ENCODE measurements at places on chromosomes 7 and 10.

GRCh38 chr10:111916011-111916410 is 267.6 kb downstream of the GPAM start:
- no peak for DNase-seq

- no peak for DNase-seq
Measured at GRCh38 chr7:82594665-82595064, 151.1 kb upstream of the CACNA2D1 start.

DNA sequence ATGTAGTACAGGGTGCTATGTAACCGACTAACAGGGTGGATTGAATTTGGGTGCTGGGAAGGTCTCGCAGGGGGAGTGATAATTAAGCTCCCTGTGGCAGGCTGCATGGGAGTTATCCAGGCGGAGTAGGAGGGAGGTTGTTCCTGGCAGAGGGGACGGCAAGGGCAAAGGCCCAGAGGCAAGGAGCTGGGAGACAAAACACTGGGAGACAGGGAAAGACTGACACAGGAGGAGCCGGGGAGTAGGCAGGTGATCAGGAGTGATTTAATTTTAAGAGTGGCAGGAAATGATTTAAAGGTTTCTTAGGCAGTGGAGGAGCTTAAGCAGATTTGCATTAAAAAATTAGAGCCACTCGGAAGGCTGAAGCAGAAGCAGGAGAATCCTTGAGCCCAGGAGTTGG is 40.7 kb upstream of the LEP start:
- no peak for DNase-seq

DNA sequence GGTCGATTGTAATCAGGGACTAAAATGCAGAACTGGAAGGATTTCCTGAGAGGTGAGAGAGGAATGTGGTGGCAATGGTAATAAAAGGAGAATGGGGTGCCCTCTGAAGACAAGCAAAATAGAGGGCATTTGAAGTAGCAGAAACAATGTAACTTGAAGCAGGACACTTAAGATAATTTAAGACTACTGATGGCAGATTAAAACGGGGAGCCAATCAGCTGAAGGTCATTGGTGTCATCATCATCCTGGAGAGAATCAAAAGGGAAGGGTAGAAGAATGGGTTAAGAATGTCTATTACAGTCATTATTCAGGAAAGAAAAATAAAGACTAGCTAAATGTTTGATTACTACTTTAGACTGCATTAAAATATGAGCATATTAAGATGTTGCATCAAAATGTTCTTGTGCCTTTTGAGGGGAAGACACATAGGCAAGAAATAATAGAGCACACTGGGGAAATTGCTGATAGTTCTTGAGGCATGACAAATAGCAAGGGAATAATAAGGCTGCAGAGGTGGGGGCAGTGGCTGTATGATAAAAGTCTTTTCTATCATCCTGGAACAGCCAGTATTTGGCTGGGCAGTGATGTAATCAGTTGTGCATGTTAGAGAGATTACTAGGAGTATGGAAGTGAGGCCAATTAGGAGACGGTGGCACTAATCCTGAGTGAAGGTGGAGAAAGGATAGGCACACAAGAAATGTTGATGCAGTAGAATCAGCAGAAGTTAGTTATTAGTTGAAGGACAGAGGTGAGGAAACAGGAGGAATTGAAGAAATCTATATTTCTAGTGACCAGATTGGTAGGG is 60.2 kb downstream of the CCDC71L start:
- no peak for DNase-seq

- DNase-seq: no peak
Measured at GRCh38 chr10:44946205-44946604, 13.4 kb upstream of the RASSF4 start.

GRCh38 chr10:2978111-2978510 is 89.2 kb upstream of the PFKP start:
- DNase-seq: peak; percentile 75

GRCh38 chr10:650441-650851 is 39.0 kb downstream of the DIP2C start:
- DNase-seq: no peak

GRCh38 chr10:78707745-78708144 is 361.0 kb upstream of the ZMIZ1 start:
- DNase-seq: no peak

DNA sequence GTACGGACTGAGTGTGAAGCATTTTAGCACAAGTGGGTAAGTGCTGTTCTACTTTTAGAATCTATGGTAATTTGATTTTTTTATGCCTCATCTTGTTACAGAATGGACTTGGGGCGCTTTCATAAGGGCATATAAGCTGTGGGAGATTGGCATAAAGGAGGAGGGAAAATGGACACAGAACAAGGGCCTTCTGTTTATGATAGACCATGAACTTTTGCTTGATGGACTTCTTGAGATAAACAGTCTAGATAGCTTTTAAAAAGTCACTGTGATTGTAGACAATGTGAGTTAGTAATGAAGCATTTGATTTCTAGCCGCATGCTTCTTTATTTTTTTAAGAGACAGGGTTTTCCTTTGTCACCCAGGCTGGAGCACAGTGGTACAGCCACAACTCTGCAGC is 2.0 kb downstream of the ZSCAN21 start:
- no peak for DNase-seq

GRCh38 chr7:50391386-50391785 is 58.8 kb downstream of the FIGNL1 start:
- DNase-seq: no peak

- no peak for DNase-seq
Measured at GRCh38 chr7:45150199-45150598, 7.4 kb upstream of the RAMP3 start.

DNA sequence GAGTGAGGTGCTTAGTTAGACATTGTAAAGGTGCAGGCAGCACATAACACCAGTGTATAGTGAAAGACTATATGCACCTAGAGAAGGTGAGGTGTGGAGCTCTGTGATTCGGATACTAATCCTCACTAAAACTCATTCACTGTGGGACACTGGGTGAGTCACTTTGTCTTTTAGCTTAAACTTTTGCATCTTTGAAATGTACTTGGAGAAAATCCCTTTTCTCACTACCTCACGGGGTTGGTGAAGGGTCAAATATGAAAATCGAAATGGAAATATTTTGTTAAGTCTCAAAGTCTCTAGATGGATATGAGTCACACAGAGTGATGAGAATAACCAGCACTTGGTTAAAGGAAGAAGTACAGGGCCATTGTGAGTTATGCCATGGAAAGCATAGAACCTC is 38.0 kb downstream of the MDFIC start:
- no peak for DNase-seq

DNA sequence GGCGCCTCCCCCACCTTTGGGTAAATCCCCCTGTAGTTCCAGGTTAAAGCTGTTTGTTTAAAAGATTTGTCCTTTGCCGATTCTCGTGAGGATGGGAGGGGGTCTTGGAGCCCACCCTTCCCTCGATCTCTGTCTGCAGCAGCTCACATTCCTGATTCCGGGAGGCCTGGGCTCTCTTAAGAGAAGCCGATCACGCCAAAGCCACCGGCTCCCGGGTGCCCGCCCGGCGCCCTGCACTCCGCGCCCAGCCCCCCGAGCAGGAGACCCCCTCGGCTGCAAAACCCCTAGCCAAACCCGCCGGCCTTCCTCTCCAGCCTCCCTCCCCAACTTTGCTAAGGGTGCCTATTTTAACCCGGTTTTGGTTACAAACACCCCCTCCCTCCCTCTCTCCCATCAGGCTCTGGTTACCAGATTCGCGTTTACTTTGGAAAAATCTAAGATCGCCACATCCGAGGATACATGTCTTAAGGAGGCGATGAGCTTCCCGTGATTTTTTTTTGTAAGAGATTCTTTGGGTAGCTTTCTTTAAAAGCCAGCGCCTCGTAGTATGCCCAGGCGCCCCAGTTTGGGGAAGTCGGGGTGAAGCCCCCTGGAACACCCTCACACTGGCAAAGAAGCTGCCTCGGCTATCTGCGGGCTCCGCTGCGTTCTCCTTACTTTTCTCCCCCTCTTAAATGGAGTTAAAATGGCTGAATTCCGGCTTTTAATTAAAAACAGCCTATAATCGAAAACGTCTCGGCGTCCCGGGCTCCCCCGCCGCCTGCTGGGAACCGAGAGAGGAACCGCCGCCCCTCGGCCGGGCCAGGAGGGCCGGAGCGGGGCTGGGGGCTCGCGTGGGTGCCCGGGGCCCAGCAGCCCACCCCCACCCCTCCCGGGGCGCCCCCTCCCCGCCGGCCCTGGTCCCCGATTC is 983 bp downstream of the TNRC18 start:
- peak; percentile 60 for DNase-seq

DNA sequence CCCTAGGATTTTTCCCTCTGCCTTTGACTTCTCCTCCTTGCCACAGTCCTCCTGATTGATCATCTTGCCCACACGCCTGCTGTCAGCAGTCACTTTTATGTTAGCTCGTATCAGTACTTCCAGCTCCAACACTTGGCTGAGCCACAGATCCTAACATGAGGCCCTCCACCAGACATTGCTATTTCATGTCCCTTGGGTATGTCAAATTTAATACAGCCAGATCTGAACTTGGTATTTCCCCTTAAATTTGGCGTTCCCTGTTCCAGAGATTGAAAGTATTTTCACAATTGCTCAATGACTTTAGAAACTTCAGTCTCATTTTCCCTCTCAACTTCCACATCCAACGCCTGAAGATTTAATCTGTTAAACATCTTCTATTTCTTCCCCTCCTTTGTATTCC is 140.4 kb downstream of the RNLS start:
- no peak for DNase-seq

GRCh38 chr7:123154231-123154860 is 45.4 kb downstream of the SLC13A1 start:
- peak; percentile 91 for DNase-seq
